AG09319 (cell line): ENCODE measurements at places on chromosomes 12 and 14.
A peak's percentile ranks its signal among the peaks of the same experiment; 100 is the strongest.

DNA sequence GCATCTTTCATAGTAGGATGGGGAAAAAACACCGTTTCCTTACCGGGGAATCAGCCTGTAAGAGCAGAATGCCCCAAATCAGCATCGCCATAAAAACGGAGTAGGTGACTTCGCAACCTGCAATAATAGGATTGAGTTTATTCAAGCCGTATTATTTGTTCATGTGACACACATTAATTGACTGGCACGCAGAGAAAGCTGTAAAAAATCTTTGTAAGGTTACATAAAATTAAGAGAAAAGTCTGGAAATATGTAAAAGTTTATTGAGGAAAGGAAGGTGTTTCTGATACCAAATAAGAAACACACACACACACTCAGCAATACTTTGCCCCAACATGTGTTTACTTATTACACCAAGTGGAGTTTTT is 628 bp upstream of the CAPRIN2 start:
- DNase-seq = no peak

DNA sequence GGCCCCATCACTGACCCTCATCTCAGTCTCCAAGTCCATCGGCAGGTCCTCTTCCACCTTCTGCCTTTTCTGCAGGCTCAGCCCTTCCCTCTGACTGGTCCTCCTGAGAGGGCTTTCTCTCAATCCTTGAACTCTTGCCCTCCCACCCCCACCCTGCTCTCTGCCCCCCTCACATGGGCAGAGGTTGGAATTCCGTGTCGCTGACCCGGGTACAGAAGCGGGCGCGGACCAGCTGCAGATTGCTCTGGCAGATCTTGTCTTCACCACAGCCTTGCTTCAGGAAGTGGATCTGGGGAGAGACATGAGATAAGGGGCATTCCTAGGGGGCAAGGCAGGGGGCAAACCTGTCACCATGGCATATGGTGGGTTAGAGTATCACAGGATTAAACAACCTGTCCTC is 12.4 kb downstream of the ITGA7 start:
- no peak for DNase-seq

DNA sequence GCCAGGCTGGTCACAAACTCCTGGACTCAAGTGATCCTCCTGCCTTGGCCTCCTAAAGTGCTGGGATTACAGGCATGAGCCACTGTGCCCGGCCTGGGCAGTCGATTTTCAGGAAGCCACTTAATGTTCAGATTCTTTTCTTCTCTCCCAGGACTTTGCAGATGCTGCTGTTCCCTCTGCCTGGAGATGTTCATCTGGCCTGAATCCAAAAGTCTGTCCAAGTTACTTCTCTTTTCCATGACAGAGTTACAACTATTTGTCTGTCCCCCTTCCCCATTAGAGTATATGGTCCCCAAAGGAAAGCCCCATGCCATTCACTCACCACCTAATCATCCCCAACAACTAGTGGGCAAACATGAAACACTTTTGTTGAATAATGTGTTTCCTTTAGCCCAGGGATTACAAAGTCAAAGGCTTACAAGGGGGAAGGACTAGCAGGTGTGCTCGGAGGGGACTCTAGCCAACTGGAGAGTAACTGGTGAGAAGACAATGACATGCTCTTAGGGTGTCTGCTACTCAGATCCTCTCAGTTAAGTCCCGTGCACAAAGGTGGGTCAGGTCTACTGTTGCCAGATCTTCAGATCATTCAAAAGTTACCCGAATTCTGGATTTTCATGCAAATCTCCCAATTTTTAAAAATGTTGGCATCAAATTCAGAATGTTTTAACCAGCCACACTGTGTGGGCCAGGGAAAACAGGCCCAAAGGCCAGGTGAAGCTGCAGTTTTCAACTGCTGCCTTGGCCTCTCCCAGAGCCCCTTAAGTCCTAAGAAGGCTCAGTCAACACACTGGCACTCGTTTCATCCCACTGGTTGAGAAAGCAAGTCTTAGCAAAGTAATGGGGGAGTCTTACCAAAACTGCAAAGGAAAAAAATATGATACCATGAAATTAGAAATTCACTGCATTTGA is 29.6 kb downstream of the NUDT4 start:
- DNase-seq = no peak

DNA sequence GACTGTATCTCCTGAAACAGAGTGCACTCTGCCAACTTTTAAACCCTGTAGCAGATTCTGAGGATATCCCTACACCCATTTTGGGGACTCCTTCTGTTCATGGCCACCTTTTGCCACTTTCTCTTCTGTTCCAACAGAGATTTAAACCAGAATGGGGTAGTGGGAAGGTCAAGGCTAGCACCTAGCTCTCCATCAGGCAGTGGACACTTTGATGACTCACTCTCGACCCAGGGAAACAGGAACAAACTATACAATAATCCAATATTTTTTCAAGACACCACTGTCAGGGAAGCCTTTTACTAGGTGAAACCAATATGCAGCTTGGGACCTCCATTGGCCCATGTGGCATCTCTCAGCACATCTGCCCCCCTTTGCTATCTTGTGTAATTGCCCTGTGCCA is 103.6 kb downstream of the DAAM1 start:
- no peak for DNase-seq

- DNase-seq = no peak
These were observed 966 bp downstream of the BICD1 start for GRCh38 chr12:32107359-32108267.

DNA sequence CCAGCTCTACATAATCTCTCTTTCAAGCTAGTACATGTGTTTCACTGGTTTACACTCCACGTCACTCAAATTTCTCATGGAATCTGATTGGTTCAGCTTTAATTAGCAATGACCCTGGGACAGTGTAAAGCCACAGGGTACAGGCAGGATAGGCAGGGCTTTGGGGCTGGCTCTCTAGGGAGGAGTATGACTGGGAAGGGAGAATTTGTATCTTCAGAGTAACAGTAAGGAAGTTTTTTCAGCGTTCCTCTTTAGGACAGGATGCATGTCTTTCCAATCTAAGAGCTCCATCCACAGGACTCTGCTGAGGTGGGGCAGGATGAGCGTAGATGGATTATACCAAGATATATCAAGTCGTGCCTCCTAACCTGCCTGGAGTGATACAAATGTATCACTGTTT is 112.0 kb upstream of the CLEC14A start:
- no peak for DNase-seq

DNA sequence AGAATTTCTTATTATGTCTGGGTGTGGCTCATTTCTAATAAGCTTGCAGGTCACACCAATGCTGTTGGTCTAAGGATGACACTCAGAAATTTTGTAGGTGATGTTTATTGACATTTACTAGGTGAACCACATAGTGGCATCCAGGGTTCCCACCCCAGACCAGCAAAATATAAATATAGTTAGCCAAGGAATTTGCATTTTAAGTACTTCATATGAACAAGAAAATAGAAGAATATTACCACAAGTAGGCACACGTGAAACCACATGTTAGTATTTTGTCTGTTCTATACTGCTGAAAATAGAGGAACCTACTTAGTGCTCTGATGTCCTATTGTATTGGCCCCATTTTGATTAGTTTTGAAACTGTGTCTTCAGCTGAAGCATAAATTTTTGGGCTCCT is 71.1 kb downstream of the USP15 start:
- DNase-seq = no peak

DNA sequence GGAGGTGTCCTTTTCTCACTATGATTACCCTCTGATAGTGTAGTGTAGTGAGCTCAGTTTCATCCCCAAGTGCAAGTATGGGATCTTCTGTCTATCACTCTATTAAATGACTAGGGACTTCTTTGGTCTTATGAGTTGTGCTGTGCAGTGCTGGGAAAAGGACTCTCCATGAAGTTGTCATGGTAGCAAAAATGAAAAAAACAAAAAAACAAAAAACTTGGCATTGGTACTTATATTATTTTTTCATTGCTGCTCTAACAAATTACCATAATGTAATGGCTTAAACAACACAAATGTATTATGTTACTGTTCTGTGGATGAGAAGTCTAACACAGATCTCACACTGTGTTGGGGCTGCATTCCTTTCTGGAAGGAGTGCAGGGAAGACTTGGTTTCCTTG is 393.1 kb upstream of the NOVA1 start:
- no peak for DNase-seq

- DNase-seq = no peak
These were observed 4.4 kb upstream of the WSB2 start for GRCh38 chr12:118065380-118065779.

- no peak for DNase-seq
These were observed 32.3 kb upstream of the ATP23 start for GRCh38 chr12:57909056-57909455.

DNA sequence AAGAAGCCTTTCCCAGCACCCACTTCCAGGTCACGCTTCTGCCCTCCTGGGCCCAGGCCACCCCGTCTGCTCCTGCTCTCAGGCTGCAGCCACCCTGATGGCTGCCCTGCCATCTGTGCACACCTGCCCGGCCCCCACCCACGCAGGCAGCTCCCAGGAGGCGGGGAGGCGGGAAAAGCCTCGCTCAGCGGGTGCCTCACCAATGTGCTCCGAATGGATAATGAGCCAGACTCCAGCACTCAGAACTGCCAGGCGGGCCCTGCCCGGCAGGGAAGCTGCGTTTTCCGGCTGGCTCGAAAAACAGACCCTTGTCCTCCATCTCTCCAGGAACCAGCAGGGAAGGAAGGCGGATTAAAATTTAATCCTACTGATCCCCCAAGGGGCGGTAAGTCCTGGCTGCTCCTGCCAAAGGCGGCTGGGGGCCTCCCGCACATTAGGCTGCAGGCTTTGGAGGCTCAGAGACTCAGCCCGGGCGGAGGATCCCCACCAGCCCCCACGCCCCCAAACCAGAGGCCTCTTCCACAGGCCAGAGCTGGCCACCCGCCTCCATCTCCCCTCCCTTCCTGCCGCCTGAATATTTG is 104.0 kb downstream of the NCOR2 start:
- DNase-seq = no peak

- DNase-seq = no peak
These were observed 8.1 kb upstream of the ITPR2 start for GRCh38 chr12:26841085-26841484.

GRCh38 chr12:51755251-51755650 is 93.3 kb downstream of the FIGNL2 start:
- no peak for DNase-seq

DNA sequence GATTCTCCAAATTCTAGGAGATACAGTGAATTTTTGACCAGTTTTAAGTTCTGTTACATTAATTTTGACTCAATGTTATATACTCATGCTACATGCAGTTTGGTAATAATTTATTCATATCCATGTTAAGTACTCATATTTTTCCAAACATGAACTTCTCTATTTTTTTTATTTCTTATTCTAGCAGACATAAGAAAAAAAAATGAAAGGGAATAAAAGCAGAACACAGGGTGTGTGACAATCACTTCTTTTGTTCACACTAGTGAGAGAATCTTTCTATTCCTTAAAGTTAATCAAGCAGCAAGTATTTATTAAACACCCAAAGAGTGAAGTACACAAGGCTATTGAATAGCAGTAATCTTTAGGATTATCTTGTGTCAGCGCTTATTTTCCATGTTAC is 171.1 kb upstream of the ATP2B1 start:
- no peak for DNase-seq

- no peak for DNase-seq
These were observed 125.5 kb upstream of the DCN start for GRCh38 chr12:91307957-91308670.

DNA sequence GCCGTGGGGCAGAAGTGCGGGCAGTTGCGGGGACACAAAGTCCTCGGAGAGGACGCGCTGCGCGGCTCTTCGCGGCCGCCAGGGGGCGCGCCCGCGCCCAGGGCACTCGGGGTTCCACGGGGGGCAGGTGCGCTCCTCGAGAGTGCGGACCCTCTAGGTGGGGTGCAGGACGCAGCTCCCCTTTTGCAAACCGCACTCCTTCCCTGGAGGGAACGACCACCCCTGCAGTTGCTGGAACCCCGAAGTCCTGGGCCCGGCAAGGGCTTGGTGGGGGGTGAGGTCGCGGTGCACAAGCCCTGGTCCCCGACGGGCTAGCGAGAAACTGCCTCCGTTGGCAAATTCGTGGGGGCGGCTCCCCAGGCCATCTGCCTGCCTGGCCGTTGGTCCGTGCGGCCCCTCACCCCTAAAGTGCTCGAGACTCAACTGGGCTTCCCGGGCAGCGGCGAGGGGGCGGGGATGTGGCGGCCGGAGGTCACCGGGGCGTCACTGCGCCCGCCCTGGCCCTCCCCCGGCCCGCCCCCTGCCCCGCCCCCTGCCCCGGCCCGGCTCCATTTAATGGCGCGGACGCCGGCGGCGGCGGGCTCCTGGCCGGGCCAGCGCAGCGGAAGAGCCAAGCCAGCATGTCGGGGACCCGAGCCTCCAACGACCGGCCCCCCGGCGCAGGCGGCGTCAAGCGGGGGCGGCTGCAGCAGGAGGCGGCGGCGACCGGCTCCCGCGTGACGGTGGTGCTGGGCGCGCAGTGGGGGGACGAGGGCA is at the start of gene ADSS1:
Gene ADSS1 (plus strand): TSS at position 579 of the 756 bp plus-strand sequence. CDS start 42 bp downstream, at position 621.
- DNase-seq = no peak

DNA sequence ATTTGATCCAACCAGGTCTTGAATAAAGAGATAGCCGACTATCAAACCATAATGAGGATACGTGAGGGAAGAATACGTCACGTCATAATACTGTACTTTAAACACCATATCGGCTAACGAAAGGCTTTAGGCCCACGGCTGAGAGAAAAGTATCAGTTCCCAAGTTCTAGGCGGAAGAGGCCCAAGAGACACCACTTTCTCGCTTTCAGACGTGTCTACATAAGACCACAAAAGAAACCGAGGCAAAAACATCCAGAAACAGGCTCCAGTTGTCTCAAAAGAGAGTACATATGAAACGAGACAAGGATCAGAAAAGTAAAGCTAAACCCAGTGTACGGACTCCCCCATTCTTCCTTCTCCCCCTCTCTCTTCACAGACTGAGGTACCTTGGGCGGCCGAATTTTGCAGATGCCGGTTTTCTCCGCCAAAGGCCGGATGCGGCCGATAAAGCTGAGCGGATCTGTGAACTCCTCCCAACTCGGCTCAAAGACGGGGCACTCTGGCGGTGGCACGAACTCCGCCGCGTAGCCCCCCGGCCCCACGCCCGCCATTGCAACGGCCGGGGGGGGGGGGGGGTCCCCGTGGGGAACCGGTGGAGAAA is 479 bp downstream of the KDM5A start:
- no peak for DNase-seq

GRCh38 chr14:75646762-75647161 is 13.9 kb downstream of the ERG28 start:
- no peak for DNase-seq

GRCh38 chr14:35123388-35123703 is 994 bp downstream of the PRORP start:
- no peak for DNase-seq

DNA sequence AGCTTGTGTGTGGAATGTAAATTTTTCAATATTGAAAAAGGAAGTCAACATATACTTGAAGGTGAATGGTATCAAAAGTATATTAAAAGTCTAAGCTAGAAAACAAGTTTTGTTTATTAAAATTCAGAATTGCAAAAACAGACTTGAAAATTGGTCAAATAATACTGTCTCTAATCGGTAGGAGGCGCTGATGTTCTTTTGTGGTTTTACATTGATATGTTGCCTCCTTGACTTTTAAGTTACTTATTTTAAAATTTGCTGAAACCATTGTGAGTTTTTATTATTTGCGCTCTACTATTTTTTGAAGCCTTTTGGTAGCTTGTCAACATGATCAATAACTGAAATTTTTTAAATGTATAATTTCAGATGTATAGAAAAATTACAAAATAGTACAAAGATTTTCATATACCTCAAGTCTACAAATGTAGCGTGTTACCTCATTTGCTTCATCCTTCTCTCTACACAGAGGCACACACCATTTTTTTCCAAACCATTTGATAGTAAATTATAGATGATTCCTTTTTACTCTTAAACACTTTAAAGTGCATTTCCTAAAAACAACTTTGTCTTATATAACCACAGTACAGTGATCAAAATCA is 6.9 kb downstream of the RTRAF start:
- peak; percentile 32 for DNase-seq
